NCI-H524 treated with DMSO at 0.1 percent for 48 hours (cell line): ENCODE measurements at places on chromosomes 4 and X.

DNA sequence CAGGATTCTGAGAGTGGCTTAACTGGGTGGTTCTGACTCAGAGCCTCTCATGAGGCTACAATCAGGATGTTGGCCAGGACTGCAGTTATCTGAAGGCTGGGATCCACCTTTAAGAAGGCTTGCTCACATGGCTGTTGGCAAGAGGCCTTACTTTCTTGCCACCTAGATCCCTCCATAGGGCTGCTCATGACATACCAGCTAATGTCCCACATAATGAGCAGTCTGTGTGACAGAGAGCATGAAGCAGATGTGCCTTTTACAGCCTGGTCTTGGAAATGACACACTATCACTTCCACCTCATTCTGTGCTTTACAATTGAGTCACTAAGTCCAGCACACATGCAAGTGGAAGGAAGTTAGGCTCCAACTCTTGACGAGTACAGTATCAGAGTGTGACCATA, 4.3 kb upstream of the RBM3 start:
- no peak for DNase-seq

DNA sequence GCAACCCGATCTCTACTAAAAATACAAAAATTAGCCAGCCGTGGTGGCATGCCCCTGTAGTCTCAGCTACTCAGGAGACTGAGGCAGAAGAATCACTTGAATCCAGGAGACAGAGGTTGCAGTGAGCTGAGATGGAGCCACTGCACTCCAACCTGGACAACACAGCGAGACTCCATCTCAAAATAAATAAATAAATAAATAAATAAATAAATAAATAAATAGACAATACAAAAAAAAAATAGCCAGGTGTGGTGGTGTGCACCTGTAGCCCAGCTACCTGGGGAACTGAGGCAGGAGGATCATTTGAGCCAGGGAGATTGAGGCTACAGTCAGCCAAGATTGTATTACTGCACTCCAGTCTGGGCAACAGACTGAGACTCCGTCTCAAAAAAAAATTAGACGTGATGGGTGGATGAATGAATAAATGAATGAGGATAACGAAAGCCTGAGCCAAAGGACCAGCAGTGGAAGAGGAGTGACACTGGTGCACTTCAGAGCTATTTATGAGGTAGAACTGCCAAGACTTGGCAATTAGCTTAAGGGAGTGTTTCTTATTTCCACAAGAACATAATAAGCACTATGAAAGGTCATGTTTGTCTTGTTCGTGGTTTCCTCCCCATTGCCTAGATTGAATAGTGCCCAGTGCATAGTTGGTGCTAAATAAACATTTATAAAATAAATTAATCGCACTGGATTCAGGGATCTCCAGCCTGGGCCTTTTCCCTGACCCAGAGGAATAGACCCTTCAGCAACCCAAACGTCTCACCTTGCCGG, 232.2 kb downstream of the IDS start:
- DNase-seq = no peak

DNA sequence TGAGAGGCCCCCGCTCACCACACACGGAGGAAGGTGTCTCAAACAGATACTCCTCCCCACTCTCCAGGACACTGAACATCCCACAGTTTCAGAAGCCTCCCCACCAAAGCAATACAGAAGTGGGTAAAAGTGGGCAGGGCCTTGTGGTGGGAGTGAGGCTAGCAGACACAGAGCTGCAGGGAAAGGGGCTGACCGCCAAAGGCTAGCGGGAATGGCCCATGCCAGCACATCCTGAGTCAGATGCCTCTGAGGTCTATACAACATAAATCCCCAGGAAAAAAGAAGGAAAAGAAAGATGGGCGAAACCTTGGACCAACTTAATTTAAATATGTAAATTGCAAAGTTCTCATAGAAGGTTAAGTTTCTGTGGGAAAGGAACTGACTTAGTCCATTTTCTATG, 21.9 kb upstream of the ARHGAP10 start:
- no peak for DNase-seq

- DNase-seq = no peak
Observed at GRCh38 chr4:139210486-139210885, 33.5 kb upstream of the ELF2 start.

GRCh38 chr4:47383829-47384427, 79.6 kb downstream of the COMMD8 start:
- no peak for DNase-seq

GRCh38 chr4:14386196-14386595, 616.1 kb upstream of the CPEB2 start:
- DNase-seq = no peak

GRCh38 chr4:48635310-48635709, 144.8 kb downstream of the FRYL start:
- no peak for DNase-seq

- no peak for DNase-seq
Observed at GRCh38 chr4:67918428-67918827, 34.6 kb upstream of the TMPRSS11D start.

GRCh38 chrX:100647095-100647494, 3.1 kb downstream of the SRPX2 start:
- no peak for DNase-seq

DNA sequence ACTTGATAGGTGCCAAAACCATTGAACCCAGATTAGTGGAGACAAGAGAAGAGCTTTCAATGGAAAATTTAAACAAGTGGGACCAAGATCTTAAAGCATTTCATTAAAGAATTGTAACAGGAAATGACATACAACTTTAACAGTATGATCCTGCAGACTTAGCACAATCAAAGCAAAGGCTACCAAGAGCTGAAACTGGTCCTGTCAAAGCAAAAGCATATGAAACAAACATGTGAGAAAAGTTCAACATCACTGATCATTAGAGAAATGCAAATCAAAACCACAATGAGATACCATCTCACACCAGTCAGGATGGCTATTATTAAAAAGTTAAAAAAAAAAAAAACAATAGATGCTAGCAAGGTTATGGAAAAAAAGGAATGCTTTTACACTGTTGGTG, 425.6 kb downstream of the IL1RAPL1 start:
- no peak for DNase-seq

DNA sequence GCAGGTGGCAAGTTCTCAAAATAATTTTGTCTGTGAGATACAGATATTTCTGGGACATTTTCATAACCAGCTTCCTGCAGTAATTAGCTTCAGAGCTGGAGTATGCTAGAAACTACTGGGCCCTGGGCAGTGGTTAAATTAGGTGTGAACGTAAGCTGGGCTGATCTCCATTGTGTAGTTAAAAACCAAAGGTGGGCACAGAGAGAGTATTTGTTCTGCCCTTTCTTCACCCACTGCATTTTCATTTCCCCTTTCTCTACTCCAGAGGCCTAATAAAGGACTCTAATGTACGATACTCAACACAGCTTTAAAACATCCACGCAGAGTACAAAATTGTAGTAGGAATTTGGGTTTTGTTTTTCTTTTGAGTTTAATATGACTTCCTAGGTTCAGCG, 252.7 kb downstream of the SPRY1 start:
- DNase-seq = no peak

DNA sequence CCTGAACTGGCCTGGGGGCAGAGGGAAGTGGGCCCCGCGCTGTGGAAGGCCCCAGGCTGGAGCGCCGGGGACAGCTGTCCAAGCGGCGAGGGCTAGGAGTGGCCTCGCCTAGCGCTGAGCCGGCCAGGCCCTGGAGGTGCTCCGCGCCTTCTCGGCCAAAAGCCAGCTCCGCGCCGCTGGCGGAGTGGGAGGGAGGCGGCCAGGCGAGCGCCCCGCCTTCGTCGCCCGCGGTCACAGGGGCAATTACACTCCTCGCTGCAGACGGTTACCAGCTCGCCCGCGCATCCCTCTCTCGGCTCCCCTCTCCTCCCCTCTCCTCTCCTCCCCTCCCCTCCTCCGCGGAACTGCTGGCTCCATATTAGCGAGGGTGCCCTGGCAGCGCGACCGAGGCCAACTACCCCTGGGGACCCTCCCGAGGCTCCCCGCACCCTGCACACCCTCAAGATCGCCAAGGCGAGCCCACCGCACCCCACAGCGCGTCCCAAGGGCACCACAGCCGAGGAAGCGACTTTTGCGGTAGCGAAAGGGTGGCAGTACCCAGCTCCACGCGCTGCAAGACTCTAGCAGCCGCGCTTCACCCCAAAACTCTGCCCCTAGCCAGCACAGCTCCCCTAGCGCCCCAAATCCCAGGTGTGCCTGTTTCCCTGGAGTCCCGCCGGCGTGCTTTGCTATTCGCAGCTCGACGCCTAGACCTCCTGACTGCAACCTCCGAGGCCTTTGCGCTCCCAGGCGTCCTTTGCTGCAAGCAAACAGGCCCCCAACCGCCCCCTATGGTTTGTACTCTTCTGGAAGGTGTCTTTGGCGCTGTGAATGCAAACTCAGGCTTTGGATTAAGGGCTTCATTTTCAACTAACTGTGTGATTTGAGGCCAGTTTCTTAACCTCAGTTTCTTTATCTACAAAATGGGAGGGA, 91.4 kb downstream of the BCOR start:
- no peak for DNase-seq
